ENCODE measurements at places on chromosomes 1 and 21.
A peak's percentile ranks its signal among the peaks of the same experiment; 100 is the strongest.

- DNase-seq = no peak
Measured at GRCh38 chr1:54371038-54371941, 34.9 kb downstream of the SSBP3 start.

DNA sequence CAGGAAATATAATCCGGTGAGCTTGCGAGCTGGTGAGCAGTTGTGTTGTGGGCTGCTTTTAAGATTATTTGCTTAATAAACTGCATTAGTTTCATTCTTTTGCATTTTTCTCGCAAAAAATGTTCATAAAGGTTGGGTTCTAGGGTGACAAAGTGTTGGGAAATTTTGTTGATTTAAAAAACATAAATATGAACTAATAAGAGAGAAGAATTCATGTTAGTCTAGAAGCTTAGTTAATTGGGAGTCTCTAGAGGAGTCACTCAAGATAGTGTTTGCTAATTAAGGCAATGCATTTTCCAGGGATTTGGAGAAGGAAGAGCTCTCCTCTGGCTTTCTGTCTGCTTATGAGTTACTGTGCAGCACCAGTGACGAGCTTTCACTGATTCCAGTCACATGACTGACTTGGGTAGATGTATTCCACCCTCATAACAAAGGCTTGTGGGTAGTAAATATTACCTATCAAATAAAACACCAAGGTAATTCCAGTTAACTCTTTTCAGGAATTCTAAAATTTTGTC, 417.0 kb downstream of the PTBP2 start:
- DNase-seq = peak; percentile 37

GRCh38 chr1:145714524-145715111, 4.7 kb upstream of the CD160 start:
- DNase-seq = no peak

DNA sequence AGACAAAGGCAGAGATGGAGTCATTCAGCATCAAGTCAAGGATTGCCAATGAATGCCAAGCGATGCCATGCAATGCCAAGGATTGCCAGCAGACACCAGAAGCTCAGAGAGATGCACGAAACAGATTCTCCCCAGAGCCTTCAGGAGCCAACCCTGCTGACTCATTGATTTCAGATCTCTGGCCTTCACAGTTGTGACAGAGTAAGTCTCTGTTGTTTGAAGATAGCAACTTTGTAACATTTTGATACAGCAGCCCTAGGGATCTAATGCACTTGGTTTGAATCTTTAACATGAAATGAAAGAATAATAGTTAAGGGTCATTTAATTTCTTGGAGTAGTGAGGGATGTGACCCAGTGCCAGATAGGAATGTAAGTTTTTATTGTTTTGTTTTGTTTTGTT, 287.4 kb upstream of the RUNX1 start:
- no peak for DNase-seq

GRCh38 chr1:1185101-1185765, 11.6 kb downstream of the TTLL10 start:
- DNase-seq = peak; percentile 72

DNA sequence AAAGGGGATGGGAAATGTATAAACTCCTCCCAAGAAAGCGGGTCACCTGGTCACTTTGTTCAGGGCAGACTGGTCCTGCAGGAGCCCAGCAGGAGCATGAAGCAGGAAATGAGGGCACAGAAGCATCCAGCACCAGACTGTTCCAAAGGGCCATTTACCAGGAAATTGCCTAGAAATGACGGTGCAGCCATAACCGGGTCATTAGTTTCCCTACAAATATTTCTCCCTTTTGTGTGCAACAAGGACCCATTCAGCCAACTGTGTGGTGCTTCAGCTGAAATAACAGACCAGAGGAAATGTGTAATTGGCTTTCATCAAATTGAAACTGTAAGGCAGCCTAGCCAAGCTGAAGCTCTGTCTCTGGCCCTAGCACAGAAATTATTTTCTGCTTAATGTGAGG, 7.6 kb upstream of the CTTNBP2NL start:
- no peak for DNase-seq

- no peak for DNase-seq
Measured at GRCh38 chr1:94953746-94954145, 26.8 kb upstream of the CNN3 start.

DNA sequence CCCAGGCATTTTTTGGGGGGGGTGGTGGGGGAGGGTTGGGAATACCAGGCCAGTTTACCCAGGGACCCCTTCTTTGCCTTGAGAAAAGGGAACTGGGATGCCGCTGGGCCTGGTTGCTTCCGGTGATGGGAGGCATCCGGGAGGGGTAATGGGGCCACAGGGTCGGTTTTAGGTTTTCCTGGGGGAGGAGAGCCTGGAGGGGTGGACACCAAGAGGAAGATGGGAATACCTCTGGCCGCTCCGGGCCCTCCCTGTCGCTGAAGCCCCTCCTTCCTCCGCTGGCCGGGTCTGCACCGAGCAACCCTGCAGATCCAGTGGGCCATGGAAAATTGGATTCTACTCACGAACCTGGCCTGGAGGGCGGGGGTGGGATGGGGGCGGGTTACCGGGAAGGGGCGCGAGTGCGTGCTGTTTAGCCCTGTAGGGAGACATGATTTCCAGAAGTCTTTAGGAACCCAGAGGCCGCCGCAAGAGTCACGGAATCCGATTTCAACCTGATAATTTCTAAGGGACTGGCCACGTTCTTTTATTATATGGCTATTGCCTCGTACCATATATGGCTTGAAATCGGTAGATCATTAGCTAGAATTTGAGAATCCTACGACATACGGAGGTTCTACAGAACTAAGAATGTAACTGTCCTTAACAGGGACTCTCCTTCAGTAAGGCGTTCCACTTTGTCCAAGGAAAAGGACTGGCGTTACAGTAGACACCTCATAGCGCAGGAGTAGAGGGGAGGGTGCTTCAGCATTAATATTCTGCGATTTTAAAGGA, 749 bp downstream of the AKIRIN1 start:
- DNase-seq = peak; percentile 43

- DNase-seq = no peak
Measured at GRCh38 chr1:62057641-62058290, 136.9 kb upstream of the L1TD1 start.

DNA sequence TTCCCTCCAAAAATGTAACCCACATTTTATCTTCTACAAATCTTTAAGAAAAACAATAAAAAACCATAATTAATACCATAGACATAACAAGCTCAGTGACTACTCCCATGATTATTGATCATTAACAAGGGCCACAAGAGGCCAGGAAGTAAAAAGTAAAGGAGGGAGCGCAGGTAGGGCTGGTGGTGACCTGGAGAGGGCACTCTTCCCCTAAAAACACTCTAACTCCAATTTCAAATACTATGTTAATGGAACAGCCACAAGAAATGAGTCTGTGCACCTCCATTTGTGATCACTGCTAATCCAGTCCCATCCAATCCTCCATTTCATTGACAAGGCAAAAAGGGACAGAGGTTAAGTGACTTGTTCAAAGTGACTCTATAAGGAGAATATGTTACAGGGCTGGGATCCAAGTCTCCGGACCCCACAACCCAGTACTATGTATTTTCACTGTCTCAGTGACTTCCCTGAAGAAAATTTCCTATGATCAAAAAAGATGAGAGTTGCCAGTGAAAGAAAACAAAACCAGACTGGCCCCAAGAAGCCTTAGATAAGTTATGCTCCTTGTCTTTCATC, 41.2 kb upstream of the CFAP298 start:
- DNase-seq = no peak

GRCh38 chr1:246335151-246335550, 171.9 kb downstream of the SMYD3 start:
- DNase-seq = no peak

GRCh38 chr1:16019644-16020277, 1.9 kb upstream of the HSPB7 start:
- peak; percentile 24 for DNase-seq

GRCh38 chr1:192610112-192610889, 25.6 kb upstream of the RGS13 start:
- peak; percentile 8 for DNase-seq

- DNase-seq = peak; percentile 43
Measured at GRCh38 chr1:182394055-182394775, 2.6 kb upstream of the GLUL start.

DNA sequence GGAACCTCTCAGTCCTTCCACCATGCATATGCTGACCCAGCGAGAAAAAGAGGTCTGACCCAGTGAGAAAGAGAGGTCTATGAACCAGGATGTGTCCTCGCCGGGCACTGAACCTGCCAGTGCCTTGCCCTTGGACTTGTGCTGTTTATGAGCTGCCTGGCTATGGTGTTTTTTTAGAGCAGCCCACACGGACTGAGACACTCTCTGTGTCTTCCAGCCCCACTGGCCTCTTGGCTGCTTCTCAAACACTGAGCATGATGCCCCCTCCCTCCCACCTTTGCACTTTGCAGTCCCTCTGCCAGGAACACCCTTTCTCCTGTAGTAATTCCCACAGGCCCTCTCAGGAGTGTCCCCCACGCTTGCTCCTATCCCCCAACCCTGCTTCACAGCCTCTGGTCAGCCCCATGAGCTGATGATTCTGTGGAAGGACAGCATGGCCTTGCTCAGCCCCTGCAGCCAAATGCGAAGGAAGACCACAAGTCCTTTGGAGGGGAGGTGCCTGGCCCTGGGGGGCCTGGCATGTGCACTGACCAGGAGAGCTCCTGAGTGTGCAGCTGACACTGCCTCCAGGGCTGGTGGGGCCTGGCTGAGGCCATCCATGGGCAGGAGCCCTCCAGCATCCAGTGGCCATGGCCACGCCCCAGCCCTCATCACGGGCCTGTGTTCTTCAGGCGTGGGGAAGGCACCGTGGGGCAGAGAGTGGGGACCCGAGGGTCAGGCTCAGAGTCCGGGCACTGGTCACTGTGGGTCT, 23.8 kb downstream of the WNT3A start:
- no peak for DNase-seq

- DNase-seq = no peak
Measured at GRCh38 chr1:91643431-91643830, 142.8 kb downstream of the CDC7 start.

DNA sequence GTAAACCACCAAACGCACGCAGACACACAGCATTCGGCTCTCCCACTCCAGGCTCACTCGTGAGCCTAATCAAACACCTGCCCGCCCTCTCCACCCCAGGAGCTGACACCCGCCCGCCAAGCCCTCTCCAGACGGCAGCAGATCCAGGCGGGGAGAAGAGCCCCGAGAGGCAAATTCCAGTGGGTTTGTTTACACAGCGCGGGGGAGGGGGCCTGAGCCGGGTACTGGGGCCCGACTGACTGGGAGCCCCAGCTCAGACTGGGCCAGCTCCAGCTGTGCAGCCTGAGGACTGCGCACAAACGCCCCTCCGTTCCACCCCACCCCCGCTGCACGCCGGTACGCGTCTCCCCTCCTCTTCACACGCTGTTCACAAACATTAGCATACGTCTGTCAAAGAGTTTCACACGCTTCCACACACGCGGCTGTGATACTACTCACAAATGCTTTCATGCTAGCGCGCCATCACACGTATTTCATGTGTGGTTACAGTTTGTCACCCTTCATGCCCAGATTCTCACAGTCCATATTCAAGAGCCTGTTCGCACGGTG, 1.0 kb upstream of the EFNA1 start:
- DNase-seq = peak; percentile 78

DNA sequence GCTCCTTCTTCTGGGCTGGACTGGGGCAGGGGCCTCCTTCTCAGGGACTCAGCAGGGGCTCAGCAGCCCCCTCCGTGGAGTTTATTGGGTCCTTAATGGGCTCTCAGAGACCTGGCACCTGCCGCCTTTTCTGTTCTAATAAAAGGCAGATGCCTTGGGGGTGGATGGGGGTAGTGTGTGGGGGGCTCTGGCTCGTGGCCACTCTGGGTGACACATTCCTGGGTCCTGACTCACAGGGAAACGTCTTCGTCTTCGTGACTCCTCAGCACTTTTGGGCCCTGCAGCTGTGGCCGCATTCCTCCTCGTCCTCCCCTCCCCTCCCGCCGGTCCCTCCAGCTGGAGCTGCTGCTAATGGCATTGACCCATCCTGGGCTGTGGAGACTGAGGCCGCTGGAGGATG, 107.8 kb upstream of the WNT4 start:
- no peak for DNase-seq

GRCh38 chr1:151839457-151840403, at the start of gene C2CD4D:
Gene C2CD4D, minus strand, starts transcription at chr1:151839820. Its CDS starts 831 bp downstream, at chr1:151838989.
- DNase-seq = peak; percentile 93

DNA sequence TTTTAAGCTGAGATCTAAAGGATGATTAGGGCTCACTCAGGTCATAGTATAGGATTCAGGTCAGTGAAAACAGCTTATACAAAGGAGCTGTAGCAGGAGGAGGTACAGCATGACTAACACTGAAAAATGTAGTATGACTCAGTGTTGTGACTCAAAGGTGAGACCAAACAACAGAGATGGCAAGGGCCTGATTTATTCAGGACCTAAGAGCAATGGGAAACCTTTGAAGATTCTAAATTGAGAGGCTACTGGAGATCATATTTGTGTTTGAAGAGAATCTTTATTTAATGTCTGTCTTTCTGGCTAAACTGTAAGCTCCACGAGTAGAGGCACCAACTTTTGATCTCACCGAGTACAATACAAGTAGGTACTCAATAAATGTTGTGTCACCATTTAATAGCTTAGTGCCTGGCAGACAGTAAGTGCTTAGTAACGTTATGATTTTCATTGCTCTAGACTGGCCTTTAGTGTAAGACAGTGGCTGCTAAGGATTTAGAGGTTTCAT, 43.5 kb downstream of the PRKAA2 start:
- DNase-seq = no peak

GRCh38 chr1:10674700-10675609, 121.5 kb downstream of the CASZ1 start:
- no peak for DNase-seq

DNA sequence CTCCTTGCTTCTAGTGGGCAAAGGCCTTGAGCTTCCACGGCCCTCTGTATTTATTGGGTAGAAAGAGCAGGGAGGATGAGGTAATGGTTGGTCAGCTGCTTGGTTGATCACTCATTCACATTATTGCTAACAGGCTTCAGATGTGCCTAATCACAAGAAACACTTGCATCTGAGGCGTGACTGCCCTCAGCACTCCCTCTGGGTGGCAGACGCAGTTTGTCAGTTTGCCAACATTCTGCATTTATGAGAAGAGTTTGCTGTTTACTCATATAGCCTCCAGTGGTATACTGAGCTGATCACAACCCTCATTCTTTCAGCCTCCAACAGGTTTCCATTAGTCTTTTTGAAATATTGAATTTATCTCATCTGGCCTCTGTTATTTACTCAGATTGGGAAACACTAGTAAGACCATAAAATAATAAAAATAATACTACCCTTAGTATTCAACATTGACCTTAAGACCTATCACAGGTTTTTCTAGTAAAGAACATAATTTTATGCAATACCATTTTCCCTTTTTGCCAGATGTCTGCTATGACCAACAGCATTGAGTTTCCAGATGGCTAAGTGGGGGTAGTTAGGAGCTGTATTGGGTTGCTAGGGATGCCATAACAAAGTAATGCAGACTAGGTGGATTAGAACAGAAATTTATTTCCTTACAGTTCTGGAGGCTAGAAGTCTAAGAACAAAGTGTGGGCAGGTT, 53.3 kb downstream of the PTGFR start:
- no peak for DNase-seq

- DNase-seq = no peak
Measured at GRCh38 chr1:152442765-152443164, 28.7 kb upstream of the CRNN start.

- no peak for DNase-seq
Measured at GRCh38 chr1:246733704-246734103, 9.5 kb downstream of the SCCPDH start.

GRCh38 chr1:207316141-207316540, 5.3 kb upstream of the CD55 start:
- no peak for DNase-seq
